H4 (cell line): ENCODE measurements at places on chromosomes 1 and 21.

DNA sequence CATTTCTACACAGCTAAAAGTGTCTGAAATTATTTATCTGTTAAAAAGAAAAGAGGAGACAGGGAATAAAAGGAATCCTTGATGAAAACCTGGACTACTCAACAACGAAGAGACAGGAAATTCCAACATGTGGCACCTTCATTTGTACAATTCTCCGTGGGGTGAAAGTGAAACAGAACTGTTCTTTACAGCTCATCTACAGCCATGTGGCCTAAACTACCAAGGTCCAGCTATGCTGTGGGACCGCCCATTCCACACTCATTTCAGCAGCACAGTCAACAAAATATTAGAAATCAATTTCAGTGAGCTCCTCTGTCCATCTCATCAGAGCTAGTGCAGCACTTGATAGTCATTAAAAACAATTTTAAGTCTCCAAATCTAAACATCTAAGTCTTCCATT, 44.0 kb downstream of the UBR4 start:
- DNase-seq: no peak

GRCh38 chr21:19275065-19275464, 871.5 kb upstream of the TMPRSS15 start:
- no peak for DNase-seq

GRCh38 chr1:22893292-22893691, 79.4 kb downstream of the LACTBL1 start:
- no peak for DNase-seq

DNA sequence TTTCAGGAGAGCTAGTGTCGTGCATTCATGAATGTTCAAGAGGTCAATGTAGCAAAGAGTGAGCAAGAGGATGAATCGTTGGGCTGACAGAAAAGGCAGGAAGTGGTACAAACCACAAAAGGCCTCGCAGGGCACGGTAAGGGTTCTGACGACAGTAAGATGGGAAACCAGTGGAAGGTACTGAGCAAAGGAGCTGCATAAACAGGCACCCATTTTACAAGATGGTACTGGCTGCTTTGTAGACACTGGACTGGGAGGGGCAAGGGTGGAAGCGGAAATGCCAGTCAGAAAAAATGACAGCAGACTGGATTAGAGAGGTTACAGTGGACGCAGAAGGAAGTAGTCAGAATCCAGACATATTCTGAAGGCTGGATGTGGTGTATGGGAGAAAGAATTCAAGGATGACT, 123.5 kb downstream of the PTPN14 start:
- DNase-seq: peak; percentile 98

GRCh38 chr1:103109311-103109920, 1.1 kb upstream of the COL11A1 start:
- no peak for DNase-seq

DNA sequence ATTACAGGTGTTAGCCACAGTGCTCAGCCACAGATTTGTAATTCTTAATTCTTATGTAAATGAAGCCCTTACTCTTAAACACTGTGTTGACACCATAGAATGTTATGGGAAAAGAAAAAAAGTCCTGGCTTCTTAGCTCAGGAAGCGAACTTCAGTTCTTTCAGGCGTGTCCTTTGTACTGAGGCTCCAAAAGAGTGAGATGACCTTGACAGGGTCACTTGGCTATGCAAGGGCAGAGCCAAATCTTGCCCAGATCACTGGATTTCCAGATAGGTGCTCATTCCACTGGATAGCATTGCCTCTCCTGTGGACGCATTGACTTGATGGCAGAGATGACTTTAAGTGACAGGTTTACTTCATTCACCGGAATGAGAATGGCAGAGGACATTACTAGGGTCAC, 4.8 kb downstream of the NFYC start:
- no peak for DNase-seq

DNA sequence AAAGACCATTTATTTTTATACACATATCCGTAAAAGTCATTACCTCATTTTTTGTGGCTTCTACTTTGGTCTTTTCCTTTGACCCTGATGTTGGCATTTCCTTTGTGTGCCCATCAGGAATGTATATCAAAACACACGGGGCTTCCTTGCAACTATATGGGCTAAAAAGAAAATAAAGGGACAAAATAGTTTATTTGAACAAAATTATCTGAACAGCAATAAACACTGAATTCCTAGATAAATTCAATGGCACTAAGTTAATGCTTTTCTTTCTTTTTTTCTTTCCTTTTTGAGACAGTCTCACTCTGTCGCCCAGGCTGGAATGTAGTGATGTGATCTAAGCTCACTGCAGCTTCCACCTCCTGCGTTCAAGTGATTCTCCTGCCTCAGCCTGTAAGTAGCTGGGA, 45.2 kb downstream of the EPRS1 start:
- DNase-seq: peak; percentile 4

DNA sequence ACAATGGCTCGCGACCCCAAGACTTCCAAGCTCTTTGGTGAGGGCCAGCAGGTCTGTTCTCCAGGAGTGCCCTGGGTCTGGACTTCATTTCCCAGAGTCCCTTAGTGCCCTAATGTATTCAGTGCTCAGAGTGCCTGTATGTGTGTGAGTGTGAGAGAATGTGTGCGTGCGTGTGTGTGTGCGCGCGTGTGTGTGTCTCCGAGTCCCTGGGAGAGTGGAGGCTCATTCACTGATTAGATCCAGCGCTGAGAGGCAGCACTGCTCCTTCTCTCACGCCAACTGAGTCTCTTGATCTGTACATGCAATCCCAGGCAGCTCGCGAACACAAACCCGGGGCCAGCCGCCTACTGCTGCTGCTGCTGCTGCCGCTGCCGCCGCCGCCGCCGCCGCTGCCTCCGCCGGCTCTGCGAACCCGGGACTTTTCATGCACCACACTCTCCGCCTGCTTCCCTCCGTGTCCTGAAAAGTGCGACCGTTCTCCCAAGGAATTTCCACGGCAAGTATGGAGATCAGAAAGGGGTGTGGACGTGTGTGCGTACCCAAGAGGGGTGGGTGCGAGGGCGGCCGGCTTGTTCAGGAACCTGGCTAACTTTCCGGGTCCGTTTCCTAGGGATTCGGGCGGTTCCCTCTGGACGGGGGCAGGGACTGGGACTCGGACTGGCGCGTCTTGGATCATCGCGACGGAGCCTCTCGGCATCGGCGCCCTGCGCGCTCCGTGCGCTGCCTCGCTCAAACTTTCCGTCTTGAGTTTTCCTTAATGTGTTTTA, at the start of gene RNF220:
RNF220 (plus strand) TSS at position 225 of the 767 bp plus-strand sequence.
- DNase-seq: peak; percentile 84
